NCI-H1417 treated with DMSO at 0.1 percent for 48 hours (cell line): ENCODE measurements at places on chromosomes 7 and 10.

DNA sequence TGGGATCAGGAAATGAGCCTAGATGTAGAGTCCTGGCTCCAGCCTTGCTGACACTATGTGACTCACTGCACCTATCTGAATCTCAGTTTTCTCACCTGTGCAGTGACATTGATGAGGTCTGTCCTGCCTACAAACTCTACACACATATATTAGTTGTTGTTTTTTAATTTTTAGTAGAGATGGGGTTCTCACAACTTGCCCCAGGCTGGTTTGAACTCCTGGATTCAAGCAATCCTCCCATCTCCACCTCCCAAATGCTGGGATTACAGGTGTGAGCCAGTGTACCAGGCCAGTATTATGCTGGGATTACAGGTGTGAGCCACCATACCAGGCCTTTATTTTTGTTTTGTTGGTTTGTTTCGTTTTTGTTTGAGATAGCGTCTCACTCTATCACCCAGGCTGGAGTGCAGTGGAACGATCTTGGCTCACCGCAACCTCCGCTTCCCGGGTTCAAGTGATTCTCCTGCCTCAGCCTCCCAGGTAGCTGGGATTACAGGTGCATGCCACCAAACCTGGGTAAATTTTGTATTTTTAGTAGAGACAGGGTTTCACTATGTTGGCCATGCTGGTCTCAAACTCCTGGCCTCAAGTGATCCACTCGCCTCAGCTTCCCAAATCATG is 11.8 kb upstream of the DDIT4 start:
- no peak for DNase-seq

DNA sequence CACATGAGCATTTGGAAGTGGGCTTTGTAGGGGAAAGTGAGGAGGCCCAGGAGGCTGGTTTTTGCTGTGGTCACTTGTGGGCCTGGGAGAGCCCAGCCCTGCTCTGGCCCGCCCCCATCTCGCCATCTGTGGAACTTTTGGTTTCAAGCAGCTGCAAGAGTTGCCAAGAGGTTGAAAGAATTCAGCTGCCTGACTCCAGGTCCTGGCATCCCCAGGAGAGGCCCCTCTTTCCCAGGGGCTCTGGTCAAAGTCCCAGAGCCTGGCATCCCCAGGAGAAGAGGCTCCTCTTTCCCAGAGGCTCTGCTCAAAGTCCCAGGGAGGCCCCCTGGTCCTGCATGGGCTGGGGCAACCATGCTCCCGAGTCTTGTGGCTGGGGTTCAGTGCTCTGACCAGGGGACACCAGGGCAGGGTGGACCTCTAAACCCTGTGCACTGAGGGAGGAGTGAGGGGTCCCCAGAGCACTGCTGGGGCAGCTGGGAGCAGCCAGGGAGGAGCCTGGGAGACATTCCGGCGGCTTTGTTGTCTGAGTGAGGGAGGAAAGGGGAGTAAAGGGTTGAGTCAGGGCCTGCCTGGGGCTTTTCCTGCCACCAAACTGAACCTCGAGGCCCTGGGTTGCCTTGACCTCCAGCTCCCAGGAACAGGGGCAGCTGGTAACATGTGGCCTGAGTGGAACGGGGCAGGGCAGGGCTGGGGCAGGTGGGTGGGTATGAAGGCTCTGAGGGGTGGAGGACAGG is 27.7 kb upstream of the CSGALNACT2 start:
- no peak for DNase-seq

DNA sequence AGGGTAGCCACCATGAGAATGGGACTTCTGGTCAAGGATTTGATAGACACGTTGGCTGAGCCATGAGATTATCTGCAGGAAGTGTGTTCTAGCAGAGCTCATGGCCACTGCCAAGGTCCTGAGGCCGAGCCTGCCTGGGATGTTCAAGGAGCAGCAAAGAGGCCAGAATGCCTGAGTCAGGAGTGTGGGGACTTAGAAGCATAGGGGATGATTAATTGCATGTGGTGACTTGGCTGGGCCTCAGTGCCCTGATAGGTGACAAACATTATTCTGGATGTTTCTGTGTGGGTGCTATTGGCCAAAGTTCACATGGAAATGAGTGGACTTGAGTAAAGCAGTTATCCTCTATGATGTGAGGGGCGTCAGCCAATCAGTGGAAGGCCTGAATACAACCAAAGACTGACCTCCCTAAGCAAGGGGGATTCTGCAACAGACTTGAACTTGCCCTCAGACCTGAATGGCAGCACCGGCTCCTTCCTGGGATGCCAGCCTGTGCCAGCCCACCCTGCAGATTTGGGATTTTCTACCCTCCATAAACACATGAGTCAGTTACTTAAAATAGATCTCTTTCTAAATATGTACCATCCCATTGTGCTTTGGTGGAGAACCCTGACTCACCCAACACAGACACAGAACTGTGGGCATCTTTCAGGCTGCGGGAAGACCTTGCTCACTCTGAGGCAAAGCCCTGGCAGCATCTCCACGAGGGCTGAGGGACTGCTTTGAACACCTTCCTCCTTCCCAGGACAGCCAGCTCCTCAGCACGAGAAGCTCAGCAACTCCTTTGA is 363.9 kb upstream of the MGMT start:
- no peak for DNase-seq

GRCh38 chr7:151001546-151001945 is 10.7 kb downstream of the NOS3 start:
- DNase-seq = no peak

GRCh38 chr10:111128331-111129180 is 51.7 kb downstream of the ADRA2A start:
- DNase-seq = no peak

DNA sequence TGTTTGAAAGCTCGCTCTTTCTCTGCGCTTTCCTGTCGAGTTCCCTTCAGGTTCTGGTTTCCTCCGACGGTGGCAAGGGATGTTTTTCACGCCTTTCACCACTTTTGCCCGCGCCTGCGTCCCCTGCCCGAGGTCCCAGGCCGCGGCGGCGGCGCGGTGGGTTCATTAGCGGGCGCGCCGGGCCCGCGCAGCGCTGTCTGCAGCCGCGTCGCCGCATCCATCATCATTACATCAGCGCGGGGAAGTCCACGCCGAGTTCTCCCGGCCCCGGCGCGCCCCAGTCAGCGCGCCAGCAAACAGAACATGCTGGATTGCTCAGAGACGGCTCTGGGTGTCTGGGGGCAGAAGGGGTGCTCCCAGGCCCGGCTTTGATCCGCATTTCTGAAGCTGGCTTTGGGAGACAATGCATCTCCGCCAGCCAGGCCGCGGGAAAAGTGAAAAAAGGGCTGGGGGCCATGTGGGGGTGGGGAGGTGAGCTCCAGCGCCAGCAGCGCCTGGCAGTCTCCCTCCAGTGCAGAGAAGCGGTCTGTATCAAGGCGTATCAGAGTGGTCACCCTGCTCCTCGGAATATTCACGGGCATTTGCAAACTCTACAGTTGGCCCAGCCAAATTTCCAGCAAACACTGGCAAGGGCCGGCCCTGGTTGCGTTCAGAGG is 8.9 kb downstream of the GLI3 start:
- no peak for DNase-seq

DNA sequence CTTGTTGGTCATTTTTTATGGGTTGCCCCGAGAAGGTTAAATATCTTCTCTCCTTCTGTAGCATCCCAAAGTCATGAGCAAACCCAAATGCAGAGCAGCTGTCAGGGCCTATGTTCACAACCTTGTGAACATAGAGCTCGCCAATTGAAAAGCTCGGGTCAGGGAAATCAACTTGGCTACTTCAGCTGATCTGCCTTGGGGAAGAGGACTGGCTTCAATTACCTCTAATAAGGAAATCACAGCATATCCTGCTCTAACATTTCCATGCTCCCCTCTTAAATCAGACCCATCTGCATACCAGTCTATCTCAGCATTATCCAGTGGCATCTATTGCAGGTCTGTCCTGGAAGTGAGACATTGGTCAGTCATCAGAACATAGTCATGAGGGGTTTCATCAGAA is 105.6 kb downstream of the ANKRD26 start:
- DNase-seq = no peak

- no peak for DNase-seq
Observed at GRCh38 chr7:141700296-141700847, 1.6 kb downstream of the DENND11 start.

DNA sequence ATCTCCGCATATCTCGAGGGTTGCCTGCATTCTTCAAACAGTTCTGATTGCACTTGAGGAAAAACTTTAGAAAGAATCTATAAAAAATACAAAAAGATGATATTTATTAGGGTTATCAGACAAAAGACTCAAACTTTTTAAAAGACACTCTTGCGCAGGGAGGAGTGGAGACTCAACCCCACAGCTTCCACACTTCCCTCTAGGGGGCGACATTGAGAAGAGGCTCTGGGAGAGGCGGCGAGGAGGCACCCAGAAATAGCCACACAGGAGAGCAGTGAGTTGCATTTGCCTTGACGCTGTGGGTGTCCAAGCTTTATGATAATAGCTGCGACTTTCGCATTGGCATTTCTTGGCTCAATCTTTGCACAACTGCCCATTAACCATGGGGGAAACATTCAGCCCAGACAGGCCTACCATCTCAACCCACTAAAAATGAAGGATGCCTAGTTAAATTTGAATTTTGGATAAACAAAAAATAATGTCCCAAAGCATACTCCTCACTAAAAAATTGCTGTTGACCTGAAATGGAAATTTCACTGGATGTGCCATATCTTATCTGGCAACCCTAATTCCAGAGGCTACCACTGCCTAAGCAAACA is 86.2 kb downstream of the EBF3 start:
- no peak for DNase-seq

- DNase-seq = no peak
Observed at GRCh38 chr10:113578773-113579172, 25.9 kb downstream of the HABP2 start.

DNA sequence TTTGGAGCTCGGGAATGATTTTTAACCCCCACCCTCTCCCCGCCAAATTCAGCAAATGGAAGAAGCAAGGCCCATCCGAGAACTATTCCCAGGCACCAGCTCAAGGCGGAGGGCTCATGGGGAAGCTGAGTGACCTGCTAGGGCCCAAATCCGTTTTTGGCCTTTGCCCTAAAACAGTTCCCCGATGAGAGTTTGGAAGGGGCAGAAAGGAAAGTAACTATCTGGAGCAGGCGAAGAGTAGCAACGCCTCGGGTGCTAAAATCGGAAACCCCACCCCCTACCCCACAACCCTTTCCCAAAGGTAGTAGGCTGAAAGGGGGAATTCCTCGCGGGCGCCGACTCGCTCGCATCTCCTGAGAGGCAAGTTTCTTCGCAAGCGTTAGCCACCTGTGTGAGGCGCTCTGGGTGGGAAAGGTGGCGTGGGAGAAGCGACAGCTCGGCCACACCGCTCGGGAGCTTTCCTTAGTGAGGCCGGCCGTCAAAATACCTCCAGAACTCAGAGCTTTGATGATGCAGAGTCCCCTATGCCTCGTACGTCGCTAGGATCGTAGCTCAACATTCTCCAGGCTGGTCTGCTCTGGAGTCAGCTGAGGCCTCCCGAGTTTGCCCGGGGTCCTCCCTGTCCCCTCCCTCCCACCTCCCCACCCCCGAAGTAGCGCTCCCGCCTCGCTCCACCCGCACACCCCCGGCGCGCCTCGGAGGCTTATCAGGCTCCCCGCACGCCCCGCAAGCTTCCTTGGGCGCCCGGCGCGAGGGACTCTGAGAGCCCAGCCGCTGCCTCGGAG is 642 bp upstream of the PRKG1 start:
- no peak for DNase-seq

DNA sequence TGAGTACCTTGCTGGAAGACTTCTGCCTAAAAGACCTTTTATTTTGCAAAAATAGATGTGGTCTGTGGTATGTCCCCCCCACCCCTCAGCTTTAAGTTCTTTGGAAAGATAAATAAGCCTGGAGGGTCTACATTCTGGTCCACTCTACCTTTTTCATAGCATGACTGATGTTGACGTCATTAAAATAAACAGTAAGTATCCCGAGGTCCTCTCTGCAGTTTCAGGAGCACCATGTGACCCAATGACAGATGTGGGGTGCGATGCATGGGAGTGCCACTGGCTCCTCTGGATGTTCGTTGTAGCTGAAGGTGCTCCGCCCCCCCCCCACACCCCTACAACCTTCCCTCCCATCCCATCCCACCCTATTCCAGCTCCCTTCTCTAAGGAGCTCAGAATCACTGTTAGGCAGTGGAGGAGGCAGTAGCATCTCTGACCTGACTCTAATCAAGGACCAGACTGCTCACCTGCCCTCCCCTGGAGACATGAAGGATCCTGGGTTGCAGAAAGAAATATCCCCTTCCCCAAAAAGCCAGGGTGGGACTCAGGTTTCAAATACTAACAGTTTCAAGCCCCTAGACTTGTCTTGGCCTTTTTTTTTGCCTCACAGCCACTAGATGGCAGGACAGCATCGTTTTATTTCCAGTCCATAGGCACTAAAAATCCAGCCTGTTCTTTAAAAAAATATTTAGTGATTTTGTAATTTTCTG is 25.1 kb downstream of the CASP7 start:
- no peak for DNase-seq

- peak; percentile 26 for DNase-seq
Observed at GRCh38 chr7:122219253-122219865, 75.3 kb upstream of the AASS start.
